ENCODE measurements at places on chromosomes 7 and 10. TPM values are rescaled to one million over a fixed set of nuclear protein-coding genes. Genes with fewer than 3 reads are reported as not detected.

Gene PIP
- total RNA-seq, result not detected

Gene NUTM2B
- 0.75 TPM for total RNA-seq

Gene ARMC3
- total RNA-seq, result not detected

Gene H2AZ2
- total RNA-seq, result 110 TPM

DNA sequence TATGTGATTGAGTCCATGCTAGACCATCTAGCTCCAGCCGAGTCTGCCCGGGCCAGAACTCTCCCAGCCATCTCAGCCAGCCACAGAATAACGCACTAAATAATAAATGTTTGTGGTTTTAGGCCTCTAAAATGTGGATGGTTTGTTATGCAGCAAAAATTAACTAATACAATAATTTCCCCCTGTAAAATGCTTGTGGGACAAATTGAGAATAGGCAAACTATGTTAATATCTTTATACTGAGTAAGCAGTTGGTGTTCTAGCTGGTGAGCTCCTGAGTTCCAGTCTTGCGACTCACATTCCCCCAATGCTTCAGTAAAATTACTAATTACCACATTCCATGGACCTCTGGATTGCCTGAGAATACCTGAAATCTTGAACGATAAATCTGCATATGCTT, 316.8 kb upstream of the NFE2L3 start:
- no peak for DNase-seq

- peak; percentile 84 for DNase-seq
These were observed 220.2 kb downstream of the ARHGAP12 start for GRCh38 chr10:31708474-31708873.

GRCh38 chr10:75228834-75229233, 6.9 kb downstream of the COMTD1 start:
- DNase-seq, result no peak

GRCh38 chr10:68218786-68219185, 13.1 kb downstream of the ATOH7 start:
- no peak for DNase-seq

DNA sequence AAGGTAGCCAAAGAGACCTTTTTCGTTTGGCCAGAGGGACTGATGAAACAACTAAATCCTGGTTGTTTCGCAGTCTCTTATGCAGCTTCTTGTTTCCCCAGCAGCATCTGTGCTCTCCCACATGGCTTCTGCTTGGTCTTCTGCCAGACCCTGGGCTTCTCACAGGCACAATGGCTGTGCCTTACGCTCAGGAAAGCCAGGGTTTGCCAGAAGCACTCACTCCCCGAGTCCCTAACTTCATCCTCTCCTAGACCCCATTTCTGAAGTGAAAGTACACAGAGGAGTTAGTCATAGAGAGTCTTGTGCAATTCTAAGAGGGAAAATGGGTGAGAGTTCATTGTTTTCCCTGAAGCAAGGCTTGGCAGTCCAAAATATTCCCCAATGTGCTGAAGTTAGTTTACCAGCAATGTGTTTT, 121.7 kb downstream of the EVX1 start:
- DNase-seq, result peak; percentile 61

DNA sequence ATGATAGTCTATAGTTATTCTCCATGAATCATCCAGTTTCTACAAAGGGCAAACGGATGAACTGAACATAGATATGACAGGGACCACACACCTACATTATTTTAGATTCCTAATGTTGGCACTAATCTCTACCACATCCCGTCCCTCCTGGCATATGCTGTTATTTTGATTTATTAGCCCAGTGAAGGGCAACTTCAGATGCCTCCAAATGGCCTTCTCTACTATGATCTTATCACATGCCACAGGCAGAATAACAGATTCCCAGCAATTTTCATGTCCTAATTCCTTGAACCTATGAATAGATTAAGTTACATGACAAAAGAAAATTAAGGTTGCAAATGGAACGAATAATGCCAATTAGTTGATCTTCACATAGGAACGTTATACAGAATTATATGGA, 474.7 kb downstream of the ANKRD7 start:
- DNase-seq, result no peak

DNA sequence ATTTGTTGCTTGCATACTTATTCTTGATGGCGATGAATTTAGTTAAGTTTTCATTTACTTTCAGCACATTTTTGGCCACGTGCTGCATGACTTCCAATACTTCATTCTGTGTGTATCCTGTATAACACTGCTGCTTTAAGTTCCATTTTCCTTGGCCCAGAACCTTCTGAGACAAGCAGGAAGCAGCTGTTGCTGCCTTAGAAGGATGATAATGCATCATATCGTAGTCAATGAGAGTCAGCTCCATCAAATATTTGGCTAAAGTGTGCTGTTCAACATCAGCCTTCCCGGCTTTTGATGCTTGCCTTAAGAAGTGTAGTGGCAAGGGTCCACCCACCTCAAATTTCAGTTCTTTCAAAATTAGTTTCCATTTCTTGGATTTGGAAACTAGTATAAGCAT, 59.2 kb upstream of the GLCCI1 start:
- DNase-seq, result peak; percentile 38

DNA sequence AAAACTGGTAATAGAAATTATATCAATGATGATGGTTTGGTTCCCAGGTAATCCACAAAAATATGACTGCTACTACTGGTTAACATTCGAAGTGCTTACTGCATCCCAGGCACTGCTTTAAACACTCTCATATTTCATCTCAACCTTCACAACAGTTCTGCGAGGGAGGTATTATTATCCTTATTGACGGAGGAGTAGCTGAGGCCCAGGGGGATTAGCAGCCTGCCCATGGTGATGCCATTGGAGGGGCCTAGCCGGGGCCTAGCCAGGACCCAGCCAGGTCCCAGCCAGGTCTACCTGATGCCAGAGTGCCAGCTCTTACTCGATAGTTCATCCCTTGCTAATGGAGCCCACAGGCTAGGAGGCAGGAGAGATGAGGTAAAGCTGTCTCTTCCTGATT, 217.1 kb downstream of the FAM107B start:
- DNase-seq, result no peak
